ENCODE measurements at places on chromosomes 1 and 21. TPM values are rescaled to one million over a fixed set of nuclear protein-coding genes. Genes with fewer than 3 reads are reported as not detected.
A peak's percentile ranks its signal among the peaks of the same experiment; 100 is the strongest.

DNA sequence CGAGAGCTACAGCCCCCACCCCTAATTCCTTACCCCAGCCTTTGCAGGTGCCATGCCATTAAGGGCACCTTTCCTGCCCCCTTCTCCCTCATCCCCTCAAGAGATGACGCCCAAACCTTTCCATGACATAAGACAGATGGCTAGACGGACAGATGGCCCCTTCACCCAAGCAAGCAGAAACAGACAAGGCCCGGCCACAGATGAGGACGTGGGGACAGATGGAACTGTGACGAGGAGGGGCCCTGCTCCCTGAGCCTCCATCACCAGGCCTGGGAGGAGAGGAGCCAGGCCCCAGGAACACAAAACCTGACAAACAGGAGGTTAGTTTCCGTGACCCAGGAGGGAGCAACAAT lies 24.7 kb upstream of the PEF1 start:
- no peak for DNase-seq

DNA sequence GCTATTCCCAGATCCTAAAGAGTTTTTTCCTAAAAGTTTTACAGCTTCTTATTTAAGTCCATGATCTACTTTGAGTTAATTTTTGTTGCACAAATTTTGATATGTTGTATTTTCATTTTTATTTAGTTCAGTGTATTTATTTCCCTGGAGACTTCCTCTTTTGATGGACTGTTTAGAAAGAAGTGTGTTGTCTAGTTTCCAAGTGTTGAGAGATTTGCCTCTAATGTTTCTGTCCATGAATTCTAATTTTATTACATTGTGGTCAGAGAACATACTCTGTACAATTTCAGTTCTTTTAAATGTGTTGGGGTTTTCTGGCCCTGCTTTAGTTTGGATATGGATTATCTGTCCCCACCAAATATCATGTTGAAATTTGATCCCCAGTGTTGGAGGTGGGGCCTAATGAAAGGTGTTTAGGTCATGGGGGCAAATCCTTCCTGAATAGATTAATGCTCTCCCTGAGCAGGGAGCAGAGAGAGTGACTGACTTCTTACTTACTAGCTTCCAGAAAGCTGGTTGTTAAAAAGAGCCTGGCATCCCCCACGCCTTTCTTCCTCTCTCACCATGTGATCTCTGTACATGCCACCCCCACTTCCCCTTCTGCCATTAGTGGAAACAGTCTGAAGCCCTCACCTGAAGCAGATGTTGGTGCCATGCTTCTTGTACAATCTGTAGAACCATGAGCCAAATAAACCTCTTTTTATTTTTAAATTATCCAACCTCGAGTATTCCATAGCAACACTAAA lies 4.6 kb downstream of the CHD1L start:
- no peak for DNase-seq

DNA sequence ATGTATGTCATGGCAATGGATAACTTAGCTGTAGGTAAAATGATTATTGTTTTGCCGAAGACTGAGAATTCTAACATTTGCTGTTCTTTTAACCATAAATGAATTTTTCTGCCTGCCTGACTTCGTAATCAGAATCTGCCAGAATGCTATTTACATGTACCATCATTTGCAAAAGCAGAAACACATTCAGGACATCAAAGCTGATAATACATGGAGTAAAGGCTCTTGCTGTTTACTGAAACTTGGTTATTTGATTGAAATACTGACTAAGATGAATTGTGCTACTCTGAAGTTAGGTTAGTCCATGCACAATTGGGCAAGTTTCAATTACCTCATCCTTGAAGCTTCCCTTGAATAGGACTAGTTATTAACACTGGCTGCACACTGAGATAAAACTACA lies 293.8 kb downstream of the PLA2G4A start:
- no peak for DNase-seq

DNA sequence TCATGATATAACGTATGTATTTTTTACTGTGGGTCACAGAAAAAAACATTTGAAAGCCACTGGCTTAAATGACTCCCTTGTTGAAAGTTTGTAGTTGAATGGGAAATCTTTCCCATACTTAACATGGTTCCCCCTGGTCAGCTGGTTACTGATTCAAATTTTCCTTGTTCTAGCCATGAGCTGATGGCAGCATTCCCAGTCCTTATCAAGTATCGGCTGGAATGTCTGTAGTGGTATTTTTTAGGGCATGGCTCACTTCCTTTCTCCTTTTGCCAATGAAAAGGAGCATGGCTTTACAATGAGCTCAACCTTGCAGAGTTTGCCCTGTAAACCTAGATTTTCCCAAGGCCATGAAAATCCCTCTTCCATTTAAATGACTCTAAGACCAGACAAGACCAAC lies 55.7 kb downstream of the GIPC2 start:
- peak; percentile 68 for DNase-seq

FAM3B gene
- not detected for total RNA-seq

APOBEC4 gene
- not detected for total RNA-seq

NBPF14 gene
- 26.4 TPM for total RNA-seq

TMEM200B gene
- 3.5 TPM for total RNA-seq
